ENCODE measurements at places on chromosomes 12 and 14.

DNA sequence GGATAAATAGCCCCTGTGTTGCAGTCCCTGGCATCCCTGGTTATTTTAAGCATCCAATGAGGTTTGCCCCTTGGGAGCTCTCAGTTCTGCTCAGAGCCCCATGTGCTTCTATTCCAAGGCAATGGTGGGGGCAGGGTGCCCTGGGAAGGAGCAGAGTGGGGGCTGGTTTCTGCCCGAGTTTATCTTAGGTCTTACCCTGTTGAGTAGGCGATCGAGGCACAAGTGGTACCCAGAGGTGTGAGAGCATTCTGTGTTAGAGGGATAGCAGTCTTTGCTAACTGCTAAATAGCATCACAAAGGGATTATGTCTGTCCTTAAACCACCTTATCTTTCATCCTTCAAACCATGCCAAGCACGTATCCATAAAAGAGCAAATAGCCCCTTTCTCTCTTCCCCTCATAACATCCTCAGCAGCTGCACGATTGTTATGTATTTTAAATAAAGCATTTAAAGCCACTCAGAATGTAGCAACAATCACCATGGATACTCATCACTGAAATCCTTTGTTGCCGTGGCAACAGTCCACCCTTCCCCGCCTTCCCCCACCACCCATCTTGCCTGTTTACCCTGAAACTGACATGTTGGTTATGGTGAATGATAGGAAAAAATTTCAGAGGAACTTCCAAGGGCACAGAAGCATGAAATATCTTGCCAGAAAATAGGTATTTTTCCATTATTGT is 139.3 kb downstream of the PTPN11 start:
- no peak for DNase-seq

DNA sequence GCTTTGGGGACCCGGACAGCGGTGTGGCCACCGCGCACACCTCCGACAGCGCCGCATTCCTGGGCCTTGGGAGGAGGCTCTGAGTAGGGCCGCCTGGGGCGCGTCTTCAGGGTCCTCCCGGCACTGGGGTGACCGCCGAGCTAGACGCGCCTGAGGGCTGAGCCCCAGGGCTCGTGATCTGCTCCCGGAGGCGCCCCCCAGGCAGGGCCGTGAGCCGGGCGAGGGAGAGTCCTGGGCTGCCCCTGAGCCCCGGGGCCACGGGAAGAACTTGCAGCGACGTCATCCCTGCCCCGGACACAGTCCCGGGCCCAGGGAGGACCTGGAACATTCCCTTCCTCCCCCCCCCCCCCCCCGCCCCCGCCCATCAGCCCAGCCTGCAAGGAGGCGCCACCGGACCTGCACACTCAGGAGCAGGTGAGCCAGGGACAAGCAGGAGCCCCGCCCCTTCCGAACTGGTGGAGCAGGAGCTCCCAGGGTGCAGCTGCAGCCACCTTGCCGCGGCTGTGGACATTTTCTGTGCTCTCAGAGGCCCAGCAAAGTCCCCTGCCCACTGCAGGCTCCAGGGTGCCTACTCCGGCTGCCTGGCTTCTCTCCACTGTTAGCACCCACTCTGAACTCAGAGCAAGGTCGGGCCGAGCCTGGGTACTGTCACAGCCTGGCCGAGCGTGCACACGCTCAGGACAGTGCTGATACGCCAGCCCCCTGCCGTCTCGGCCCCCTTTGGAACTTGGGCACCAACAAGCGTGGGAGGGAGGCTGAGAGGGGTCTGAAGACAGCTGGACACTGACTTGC is 50.7 kb downstream of the A2M start:
- no peak for DNase-seq

- no peak for DNase-seq
Measured at GRCh38 chr14:36591482-36591881, 9.1 kb upstream of the NKX2-8 start.

GRCh38 chr14:104098272-104099095 is 13.0 kb downstream of the ASPG start:
- no peak for DNase-seq

DNA sequence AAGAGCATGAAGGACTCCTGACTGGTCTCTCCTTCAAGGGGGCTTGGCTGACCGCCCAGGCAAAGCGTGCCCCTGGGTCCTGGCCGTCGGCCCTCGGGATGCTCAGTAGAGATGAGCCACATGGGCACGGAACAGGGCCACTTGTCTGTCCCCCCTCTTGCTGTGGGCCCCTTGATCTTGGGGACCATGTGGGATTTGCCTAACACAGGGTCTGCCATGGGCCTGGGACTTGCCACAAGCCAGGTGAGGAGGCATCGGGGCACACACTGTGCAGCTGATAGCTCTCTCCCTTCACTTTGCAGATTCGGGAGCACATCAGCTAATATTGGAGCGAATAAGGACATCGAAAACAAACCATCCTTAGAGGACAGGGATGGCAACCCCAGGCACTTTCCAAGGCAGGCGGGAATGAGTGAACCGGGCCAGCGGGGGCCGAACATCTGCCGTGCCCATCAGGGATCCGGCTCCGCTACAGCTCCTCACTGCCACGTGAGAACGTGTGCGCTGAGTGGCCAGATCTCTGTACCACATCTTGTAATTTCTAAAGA is 88.1 kb downstream of the PIWIL1 start:
- DNase-seq: no peak

DNA sequence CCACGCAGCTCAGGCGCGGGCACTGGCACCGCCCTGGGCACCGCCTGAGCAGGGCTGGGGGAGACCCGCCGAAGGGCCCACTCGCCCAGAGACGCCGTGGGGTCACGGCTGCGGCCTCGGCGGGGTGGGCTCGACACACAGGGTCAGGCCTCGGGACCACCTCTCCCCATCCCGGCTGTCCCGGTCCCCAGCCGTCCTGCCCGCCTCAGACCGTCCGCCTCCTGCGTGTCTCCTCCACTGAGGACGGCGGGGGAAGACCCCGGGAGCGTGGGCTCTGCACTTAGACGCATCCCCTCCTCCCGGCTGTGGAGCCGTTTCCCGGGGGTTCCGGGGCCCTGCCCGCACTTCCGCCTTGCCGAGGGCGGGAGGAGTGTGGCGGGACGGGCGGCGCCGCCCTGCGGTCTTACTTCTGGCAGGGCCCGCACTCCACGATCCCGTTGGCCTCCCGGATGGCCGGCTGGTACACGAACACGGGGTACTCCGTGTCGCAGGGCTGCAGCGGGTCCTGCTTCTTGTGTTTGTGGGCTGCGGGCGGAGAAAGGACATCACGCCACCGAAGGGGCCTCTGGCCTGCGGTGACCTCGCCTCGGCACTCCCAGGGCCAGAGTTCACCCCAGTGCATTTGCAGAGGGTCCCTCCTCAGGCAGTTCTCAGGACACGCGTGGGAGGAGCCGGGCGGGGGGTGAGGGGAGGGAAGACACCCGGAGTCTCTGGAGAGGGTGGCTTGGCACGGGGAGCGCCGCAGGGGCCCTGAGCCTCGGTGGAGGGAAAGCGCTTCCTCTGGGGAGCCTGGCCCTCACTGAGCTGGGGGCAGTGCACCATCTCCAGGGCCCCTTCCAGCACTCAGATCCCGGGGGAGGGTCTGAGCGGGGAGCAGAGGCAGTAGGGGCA is 23.1 kb upstream of the LRTM2 start:
- DNase-seq: no peak

- DNase-seq: no peak
Measured at GRCh38 chr12:130783110-130783715, 55.8 kb downstream of the STX2 start.

- DNase-seq: no peak
Measured at GRCh38 chr12:111584959-111585358, 14.2 kb downstream of the ATXN2 start.

DNA sequence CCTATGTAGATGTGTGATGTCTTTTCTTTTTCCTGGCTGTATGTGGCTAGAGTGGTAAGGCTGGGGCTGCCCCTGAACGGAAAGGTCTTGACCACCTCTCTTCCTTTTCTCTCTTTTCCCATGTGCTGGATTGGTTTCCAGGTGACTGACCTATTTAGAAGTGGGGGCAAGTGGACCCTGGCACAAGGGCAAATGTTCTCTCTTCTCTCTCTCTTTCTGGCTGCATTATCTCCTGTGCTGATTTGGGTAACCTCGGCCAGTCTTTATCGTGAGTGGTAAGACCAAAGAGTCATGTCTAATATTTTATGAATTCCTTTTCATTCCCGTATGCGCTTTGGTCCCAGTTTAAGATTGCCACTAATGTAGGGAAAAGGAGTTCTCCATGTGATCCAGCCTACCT is 16.2 kb downstream of the ZNF664 start:
- no peak for DNase-seq

- DNase-seq: no peak
Measured at GRCh38 chr12:77049767-77050353, 15.5 kb downstream of the E2F7 start.

GRCh38 chr12:53096089-53096741 is 1.3 kb upstream of the IGFBP6 start:
- peak; percentile 74 for DNase-seq

- DNase-seq: no peak
Measured at GRCh38 chr14:89186856-89187376, 230.1 kb downstream of the FOXN3 start.

- DNase-seq: no peak
Measured at GRCh38 chr14:106508216-106508615, 981.8 kb downstream of the TMEM121 start.

- no peak for DNase-seq
Measured at GRCh38 chr12:58302487-58303011, 361.2 kb downstream of the ATP23 start.

GRCh38 chr12:34108405-34108803 is 86.1 kb downstream of the ALG10 start:
- no peak for DNase-seq
